ENCODE measurements at places on chromosomes 13 and 19. TPM values are rescaled to one million over a fixed set of nuclear protein-coding genes. Genes with fewer than 3 reads are reported as not detected.
A peak's percentile ranks its signal among the peaks of the same experiment; 100 is the strongest.

PNMA8B gene
- total RNA-seq, result not detected

LAIR1 gene
- not detected for total RNA-seq

ZIC2 gene
- total RNA-seq, result 1.3 TPM

- no peaks in the 10 kb centered on the region for H3K27me3 ChIP-seq
- no peak overlapping the region for H3K27ac ChIP-seq
- DNase-seq, result no peak
- peaks cover 2% of the 10 kb centered on the region for H3K36me3 ChIP-seq
- peaks cover 37% of the 10 kb centered on the region for H3K4me1 ChIP-seq
Measured at GRCh38 chr19:55377356-55378131, 918 bp downstream of the TMEM190 start.

PRR20A gene
- not detected for total RNA-seq

ERICH4 gene
- not detected for total RNA-seq

SHISA7 gene
- not detected for total RNA-seq

- H3K4me1 ChIP-seq, result no peaks in the 10 kb centered on the region
- H3K27ac ChIP-seq, result peak overlapping the region; percentile 5
- H3K36me3 ChIP-seq, result no peaks in the 10 kb centered on the region
- DNase-seq, result peak; percentile 51
- H3K4me3 ChIP-seq, result no peak overlapping the region
- no peaks in the 10 kb centered on the region for H3K27me3 ChIP-seq
Measured at GRCh38 chr13:43307921-43308433, 284.6 kb downstream of the DNAJC15 start.

DNA sequence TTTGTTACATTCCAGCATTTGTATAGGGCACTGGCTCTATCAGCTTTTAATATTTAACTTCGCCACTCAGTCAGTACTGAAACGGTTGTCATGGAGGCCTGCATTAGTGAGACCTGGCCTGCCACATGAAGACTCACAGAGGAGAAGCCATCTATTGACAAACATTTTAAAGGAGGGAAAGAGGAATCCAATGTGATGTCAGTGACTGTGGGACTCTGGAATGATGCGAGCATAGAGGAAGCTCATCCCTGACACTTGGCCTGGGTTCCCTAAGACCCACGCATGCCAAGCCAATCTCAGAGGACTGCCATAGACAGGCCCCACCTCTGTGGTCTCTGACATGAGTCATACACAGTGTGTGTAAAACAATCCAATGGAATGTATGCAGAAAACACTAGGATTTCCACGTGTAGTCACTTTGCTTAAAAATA lies 7.9 kb upstream of the DPY19L3 start:
- no peaks in the 10 kb centered on the region for H3K36me3 ChIP-seq
- peaks cover 23% of the 10 kb centered on the region for H3K4me1 ChIP-seq
- H3K4me3 ChIP-seq, result no peak overlapping the region
- H3K27ac ChIP-seq, result no peak overlapping the region
- no peak for DNase-seq

DNA sequence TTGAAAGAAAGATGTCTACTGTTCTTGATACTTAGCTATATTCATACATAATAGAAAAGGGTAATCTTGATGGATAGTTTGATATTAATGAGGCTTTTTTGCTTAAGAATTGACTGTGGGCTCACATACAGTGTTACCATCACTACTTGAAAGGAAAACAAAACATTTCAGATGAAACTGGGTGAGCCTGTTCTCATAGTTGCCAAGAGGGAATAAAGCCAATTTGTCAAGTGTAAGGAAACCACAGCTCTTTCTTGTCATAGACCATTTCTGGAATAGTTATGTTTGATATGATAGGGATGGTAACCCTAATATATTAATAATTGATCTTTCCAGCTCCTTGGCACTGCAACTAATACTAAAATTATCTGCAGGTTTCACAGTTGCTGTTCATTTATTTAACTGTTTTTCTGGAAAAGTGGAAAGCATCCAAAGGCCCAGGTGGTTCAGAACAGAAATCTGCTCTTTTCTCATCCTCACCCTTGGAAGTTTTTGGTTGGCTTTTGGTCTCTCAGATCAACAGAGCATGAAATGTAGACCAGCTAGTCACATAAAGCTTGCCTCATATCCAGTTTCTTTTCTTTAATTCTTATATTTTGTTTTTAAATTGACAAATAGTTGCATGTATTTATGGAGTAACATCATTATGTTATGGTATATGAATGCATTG lies 43.2 kb downstream of the ARHGEF7 start:
- H3K27me3 ChIP-seq, result no peaks in the 10 kb centered on the region
- H3K4me1 ChIP-seq, result no peaks in the 10 kb centered on the region
- no peak overlapping the region for H3K4me3 ChIP-seq
- H3K36me3 ChIP-seq, result no peaks in the 10 kb centered on the region
- no peak overlapping the region for H3K27ac ChIP-seq
- no peak for DNase-seq

- no peak for DNase-seq
- no peaks in the 10 kb centered on the region for H3K36me3 ChIP-seq
- no peak overlapping the region for H3K4me3 ChIP-seq
Measured at GRCh38 chr13:104206450-104207044, 1140.3 kb upstream of the SLC10A2 start.

DNA sequence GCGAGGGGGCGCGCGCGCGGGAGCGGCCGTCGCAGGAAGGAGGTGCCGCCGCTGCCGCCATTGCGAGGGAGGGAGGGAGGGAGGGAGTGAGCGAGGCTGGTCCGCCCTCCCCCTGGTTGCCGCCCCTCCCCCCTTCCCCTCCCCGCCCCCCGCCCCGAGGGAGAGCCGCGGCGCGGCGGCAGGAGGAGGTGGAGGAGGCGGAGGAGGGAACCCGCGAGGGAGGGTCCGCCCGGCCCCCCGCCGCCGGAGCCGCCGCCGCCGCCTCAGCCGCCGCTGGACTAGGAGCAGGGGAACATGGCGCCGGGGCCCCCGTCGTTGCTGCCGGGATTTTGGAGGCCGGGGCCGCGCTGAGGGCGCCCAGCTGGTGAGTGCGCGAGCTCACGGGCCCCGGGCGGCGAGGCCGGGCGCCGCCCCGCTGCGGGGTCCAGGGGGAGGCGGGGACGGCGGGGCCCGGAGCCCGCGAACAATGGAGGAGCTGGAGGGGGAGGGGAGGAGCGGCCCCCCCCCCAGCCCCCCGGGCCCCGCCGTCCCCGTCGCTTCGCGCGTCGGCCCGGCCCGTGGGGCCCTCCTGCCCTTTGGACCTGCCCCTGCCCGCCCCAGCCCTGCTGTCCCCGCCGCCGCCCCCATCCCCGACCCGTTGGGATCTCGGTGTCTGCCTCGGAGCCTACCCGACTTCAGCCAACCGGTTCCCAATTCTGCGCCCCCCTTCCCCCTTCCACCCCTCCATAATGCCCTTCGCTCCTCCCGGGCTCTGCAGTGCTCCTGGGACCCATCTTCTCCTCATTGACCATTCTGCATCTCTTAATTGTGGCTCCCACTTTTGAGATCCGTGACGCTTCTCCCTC lies at the start of gene ARHGAP35:
Gene ARHGAP35 (plus strand): TSS at position 152 of the 845 bp plus-strand sequence. CDS start 57,679 bp downstream, outside the sequence.
- peaks cover 3% of the 10 kb centered on the region for H3K36me3 ChIP-seq
- peak; percentile 72 for DNase-seq
- H3K4me3 ChIP-seq, result peak within 1 kb of the TSS; percentile 90
- no peaks in the 10 kb centered on the region for H3K27me3 ChIP-seq
- peaks cover 39% of the 10 kb centered on the region for H3K4me1 ChIP-seq

DNA sequence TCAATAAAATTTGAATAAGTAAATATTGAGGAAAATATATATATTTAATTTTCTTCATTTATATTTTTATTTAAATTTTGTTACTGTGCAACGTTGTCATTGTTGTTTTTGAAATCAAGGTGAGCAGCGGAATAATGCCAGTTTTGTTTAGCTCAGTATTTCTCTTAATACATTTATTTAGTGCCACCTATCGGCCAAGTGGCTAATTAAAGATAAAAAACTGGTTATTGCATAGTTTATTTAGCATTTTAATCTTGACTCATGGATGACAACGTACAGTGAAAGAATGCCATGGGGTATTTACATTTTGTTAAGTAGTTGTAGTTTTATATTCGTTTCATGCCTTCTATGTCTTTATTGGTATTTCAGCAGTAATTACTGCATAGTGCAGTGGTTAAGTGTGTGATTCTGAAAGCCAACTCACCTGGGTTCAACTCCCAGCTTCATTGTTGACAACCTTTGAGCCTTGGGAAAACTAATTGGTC lies 265.9 kb downstream of the MYO16 start:
- peak; percentile 52 for DNase-seq
- H3K4me3 ChIP-seq, result no peak overlapping the region
- H3K27ac ChIP-seq, result no peak overlapping the region
- no peaks in the 10 kb centered on the region for H3K27me3 ChIP-seq
- no peaks in the 10 kb centered on the region for H3K36me3 ChIP-seq
- no peaks in the 10 kb centered on the region for H3K4me1 ChIP-seq

GRCh38 chr19:53905787-53906186 lies 3.3 kb upstream of the CACNG7 start:
- no peak overlapping the region for H3K27ac ChIP-seq
- no peak for DNase-seq
- H3K4me1 ChIP-seq, result no peaks in the 10 kb centered on the region
- H3K4me3 ChIP-seq, result no peak overlapping the region
- H3K36me3 ChIP-seq, result no peaks in the 10 kb centered on the region

ZNF540 gene
- not detected for total RNA-seq

GRCh38 chr13:105598529-105598928 lies 936.9 kb downstream of the EFNB2 start:
- no peak for DNase-seq
- H3K36me3 ChIP-seq, result no peaks in the 10 kb centered on the region
- H3K4me1 ChIP-seq, result no peaks in the 10 kb centered on the region
- no peaks in the 10 kb centered on the region for H3K27me3 ChIP-seq
- H3K27ac ChIP-seq, result no peak overlapping the region

KISS1R gene
- total RNA-seq, result 13.0 TPM

- no peak for DNase-seq
- H3K36me3 ChIP-seq, result no peaks in the 10 kb centered on the region
- no peaks in the 10 kb centered on the region for H3K4me1 ChIP-seq
- H3K4me3 ChIP-seq, result no peak overlapping the region
Measured at GRCh38 chr13:36163809-36164308, 32.7 kb upstream of the DCLK1 start.

ZNF132 gene
- not detected for total RNA-seq

GRCh38 chr13:72643311-72643989 lies 84.0 kb downstream of the MZT1 start:
- no peak overlapping the region for H3K4me3 ChIP-seq
- no peak overlapping the region for H3K27ac ChIP-seq
- H3K27me3 ChIP-seq, result no peaks in the 10 kb centered on the region
- no peaks in the 10 kb centered on the region for H3K4me1 ChIP-seq
- no peaks in the 10 kb centered on the region for H3K36me3 ChIP-seq

DNA sequence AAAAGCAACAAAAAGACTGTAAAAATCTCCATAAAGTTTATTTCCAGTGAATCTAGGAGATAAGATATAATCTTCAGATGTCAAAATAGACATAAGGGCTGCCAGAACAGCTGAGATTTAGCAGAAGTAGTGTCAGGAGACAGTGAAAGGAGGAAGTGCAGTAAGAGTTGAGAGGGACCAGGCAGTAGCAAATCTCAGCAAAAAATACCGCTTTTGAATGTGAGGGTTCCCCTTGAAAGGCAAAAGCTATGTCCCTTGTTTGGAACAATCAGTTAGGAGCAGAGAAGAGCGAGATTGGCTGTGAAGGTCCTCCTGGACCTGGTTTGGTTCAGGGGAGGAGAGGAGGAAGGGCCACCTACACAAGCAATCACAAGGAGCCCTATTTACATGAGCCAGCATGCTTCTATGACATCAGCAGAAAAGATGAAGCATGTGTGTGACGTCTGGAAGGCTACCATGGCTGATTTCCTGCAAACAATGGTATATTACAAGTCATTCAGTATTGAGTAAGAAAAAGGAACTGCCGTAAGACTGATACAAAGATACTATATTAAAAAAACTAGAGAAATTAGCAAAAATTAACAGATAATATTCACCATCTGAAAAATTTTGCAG lies 98.9 kb upstream of the SIAH3 start:
- H3K36me3 ChIP-seq, result no peaks in the 10 kb centered on the region
- H3K27me3 ChIP-seq, result no peaks in the 10 kb centered on the region
- H3K27ac ChIP-seq, result no peak overlapping the region

All from Caco-2 (cell line).